ENCODE measurements at places on chromosomes 7 and 10.

GRCh38 chr7:106347229-106347833, 62.5 kb upstream of the NAMPT start:
- no peaks in the 10 kb centered on the region for H3K4me1 ChIP-seq
- no peak overlapping the region for H3K4me3 ChIP-seq
- no peak for DNase-seq
- no peaks in the 10 kb centered on the region for H3K27me3 ChIP-seq

DNA sequence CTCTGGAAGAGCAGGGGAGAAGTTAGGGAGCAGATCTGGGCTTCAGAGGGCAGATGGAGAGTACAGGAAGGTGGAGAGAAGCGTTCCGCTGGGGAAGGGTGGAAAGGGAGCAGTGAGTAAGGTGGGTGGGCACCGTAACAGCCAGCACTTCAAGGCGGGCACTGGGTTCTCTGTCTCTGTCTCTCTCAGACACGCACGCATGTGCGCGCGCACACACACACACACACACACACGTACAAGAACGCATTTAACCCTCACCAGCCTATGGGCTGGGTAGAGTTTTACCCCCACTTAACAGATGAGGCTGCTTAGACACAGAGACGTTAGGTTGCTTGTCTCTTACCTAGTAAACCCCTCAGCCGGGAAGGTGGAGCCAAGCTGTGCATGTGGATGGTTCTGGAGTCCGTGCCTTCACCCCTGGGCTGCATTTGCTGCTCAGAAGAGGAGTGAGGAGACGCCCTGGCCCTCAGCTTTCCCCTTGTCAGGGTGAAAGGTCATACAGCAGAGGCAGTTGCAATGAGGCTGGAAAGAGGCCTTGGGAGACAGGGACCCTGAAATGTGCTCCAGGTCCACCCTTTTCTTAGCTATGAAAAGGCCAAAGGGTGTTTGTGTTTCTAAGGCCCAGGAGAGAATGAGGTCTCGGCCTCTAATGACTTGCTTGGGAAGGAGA, 16.0 kb downstream of the ADCYAP1R1 start:
- no peaks in the 10 kb centered on the region for H3K27me3 ChIP-seq
- DNase-seq, result peak; percentile 31
- no peak overlapping the region for H3K4me3 ChIP-seq
- H3K4me1 ChIP-seq, result no peaks in the 10 kb centered on the region
- H3K27ac ChIP-seq, result no peak overlapping the region

GRCh38 chr10:77493239-77493806, 144.3 kb downstream of the KCNMA1 start:
- H3K4me1 ChIP-seq, result no peaks in the 10 kb centered on the region
- no peaks in the 10 kb centered on the region for H3K27me3 ChIP-seq
- no peak for DNase-seq
- H3K36me3 ChIP-seq, result no peaks in the 10 kb centered on the region
- no peak overlapping the region for H3K27ac ChIP-seq

- H3K27ac ChIP-seq, result no peak overlapping the region
- H3K36me3 ChIP-seq, result no peaks in the 10 kb centered on the region
- H3K4me1 ChIP-seq, result no peaks in the 10 kb centered on the region
- DNase-seq, result no peak
Measured at GRCh38 chr7:128271471-128271941, 30.4 kb downstream of the LEP start.

DNA sequence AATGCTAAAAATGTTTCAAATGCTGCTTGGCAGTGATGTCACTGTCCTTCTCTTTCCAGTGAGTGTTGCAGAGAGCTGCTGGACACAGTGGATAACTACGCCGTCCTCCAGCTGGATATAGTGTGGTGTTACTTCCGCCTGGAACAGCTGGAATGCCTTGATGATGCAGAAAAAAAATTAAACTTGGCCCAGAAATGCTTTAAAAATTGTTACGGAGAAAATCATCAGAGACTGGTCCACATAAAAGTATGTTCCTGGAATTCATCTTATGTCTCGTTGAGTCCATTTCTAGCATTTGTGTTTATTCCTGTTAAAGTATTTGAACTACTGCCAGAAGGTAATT, 25.2 kb downstream of the NUB1 start:
- H3K4me3 ChIP-seq, result no peak overlapping the region
- no peaks in the 10 kb centered on the region for H3K36me3 ChIP-seq
- no peaks in the 10 kb centered on the region for H3K27me3 ChIP-seq
- DNase-seq, result no peak
- no peaks in the 10 kb centered on the region for H3K4me1 ChIP-seq

DNA sequence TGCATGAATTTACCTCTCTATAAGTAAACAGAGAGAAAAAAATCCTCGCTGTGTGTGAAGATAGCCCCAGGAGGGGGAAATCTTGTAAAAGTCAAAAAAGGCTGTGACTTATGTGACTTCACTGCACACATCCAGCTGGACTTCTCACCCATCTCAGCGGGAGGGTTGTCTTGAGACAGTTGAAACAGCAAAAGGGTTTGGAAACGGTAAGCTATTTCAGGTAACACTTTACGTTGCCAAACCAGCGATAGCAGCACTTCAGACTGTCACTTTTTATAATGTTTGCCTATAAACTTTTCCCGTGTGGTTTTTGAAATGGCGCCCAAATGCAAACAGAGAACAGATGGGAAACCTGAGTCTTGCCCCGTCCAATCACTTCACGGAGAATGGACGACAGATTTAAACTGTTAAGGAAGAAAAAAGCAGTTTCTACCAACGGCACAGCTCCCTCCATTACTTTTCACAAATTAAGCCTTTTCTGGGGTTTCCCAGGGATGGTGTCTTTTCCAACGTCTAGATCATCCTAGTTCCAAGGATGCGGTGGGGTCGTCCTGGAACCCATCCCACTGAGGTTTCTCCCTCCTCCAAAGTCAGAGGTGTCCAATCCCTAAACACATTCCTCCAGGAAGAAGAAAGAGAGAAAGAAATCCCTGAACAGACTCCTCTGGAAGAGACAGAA, 25.2 kb downstream of the FGFR2 start:
- no peaks in the 10 kb centered on the region for H3K36me3 ChIP-seq
- no peaks in the 10 kb centered on the region for H3K27me3 ChIP-seq
- H3K27ac ChIP-seq, result no peak overlapping the region
- no peak overlapping the region for H3K4me3 ChIP-seq

Measured in aorta (tissue), 5 donors.